ENCODE measurements at places on chromosomes 5 and 9.

DNA sequence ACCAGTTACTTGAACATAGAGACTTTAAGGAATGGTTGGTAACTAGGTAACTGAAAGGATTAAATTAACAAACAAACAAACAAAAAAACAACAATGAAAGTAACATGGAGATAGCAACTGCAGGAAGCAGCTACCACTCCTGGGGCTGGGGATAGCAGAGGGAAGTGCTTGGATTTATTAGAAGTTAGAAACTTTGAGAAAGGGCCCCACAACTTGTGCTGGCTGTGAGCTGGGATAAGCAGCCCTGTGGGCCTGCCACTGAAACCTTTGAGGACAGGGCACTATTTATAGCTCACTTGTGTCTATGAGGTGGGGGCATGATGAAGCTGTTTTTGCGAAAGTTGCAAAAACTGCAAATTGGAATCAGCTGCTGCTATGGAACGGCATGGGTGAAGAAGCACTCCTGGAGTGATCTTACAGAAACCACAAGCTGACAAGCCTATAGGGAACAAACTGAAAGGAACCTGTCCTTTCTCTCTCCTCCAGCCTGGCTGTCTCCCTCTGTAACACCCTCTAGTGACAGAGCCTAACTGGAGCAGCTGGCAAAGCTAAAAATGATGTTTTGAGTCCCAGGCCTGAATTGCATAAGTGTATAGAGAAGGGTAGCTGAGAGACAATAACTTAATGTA lies 91.4 kb upstream of the RANBP6 start:
- DNase-seq: peak; percentile 14

DNA sequence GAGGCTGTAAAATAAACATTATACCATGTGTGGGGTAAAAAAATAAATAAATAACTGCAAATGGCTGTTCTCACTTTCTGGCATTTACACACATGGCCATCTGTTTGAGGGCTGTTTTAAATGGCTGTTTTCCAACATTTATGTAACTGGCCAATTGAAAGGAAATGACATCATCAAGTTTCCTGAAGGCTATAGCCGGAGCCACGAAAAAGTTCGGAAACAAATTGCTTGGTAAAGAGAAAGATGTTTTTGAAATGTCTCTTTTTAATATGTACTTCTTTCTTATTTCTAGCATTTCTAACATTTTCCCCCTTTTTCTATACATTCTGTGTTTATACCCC lies 95.4 kb upstream of the DAB2 start:
- no peak for DNase-seq

GRCh38 chr9:114861922-114862605 lies 56.2 kb upstream of the TNFSF15 start:
- DNase-seq: no peak

DNA sequence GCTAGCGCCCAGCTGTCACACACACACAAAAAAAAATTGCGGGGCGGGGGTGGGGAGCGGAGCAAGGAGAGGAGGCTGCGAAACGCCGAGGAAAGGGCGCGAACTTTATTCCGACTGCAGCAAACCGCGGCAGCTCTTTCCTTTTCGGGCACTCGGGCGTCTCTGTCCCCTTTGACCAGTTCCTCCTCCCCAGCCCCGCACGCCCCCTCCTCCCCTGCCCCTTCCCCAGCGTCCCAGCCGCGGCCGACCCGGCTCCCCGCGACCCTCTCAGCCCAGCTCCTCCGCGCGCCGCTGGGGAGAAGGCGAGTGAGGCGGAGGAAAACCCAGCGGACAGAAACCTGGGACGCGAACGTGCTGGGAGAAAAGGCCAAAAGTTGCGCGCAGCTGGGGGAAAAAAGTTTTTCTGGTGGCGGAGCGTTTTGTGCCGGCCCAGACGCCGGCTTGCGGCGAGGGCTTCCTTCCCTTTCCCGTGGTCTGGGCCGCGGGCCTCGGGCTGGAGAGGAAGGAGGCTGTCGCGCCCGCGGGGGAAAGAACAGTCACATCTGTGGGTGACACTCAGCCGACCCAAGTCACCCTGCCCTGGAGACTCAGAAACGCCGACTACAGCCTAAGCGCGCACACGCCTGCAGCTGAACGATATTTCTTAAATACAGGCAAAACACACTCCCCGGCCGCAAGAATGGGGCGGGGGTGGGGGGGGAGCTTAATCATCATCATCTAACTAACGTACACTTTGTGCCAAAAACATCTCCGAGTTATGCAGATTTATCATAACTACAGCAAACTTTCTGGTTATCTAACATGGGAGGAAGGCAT lies 1.1 kb upstream of the BNC2 start:
- no peak for DNase-seq

DNA sequence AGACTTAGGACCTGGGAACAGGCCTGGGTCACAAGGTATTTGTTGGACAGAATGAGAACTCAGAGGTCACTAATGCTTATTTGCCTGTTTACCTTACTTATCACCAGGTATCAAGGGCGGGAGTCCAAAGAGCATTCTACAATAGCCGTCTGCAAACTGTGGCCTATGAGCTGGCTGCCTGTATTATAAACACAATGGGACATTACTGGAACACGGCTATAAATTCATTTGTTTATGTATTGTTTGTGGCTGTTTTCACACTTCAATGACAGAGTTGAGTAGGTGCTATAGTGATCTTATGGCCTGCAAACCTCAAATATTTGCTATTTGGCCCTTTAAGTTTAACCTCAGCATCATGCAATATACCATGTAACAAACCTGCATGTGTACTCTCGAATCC lies 76.6 kb upstream of the ASTN2 start:
- no peak for DNase-seq

- DNase-seq: no peak
Observed at GRCh38 chr9:91492237-91492636, 68.6 kb upstream of the NFIL3 start.

- no peak for DNase-seq
Observed at GRCh38 chr9:119391878-119392277, 22.6 kb upstream of the BRINP1 start.

DNA sequence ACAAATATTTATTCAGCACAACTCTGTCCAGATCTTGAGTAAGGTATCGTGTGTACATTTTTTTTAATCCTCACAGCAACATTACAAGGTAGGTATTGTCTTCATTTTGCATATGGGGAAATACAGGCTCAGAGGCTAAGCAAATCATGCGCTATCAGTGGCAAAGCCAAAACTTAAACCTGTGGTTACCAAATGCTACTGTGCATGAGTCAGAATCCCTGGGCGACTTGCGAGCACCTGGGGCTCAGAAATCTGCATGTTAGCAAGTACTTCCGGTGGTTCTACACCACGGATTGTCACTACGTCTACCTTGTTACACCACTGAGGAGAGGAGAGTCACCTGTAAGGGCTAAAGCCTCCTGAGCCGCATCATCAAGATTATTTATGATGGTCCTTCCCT lies 21.3 kb downstream of the C5orf58 start:
- DNase-seq: no peak

- no peak for DNase-seq
Observed at GRCh38 chr9:112059966-112060320, 115.2 kb downstream of the SUSD1 start.

DNA sequence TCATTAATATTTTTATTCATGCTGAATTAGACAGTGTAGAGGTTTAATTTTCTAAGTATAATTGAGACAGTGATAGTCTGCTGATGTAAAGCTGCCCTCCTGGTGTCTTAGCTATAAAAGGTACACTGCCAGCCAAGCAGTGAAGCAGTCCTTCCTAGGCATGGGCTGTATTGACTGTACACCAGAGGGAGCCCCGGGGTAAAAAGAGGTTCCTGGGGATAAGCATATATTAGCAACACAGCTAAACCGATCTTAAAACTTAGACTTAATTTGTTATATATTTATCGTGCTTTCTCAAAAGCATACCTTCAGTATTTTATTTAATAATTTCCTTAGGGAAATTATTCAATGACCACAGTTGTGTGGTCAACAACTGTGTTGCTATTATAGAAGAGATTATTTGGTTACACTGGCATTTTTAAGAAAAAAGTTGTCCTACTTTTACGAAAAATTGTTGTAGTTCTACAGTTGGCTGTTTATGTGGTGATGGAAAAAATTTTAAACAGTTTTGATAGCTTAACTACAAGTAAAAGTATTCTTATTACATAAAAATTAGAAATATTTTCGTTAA lies 68.8 kb downstream of the ELL2 start:
- DNase-seq: peak; percentile 46

- DNase-seq: no peak
Observed at GRCh38 chr9:119005162-119005561, 364.1 kb downstream of the BRINP1 start.

GRCh38 chr9:137689745-137690529 lies 71.1 kb downstream of the EHMT1 start:
- DNase-seq: peak; percentile 95

- DNase-seq: no peak
Observed at GRCh38 chr5:75235711-75236110, 967 bp downstream of the ANKRD31 start.

GRCh38 chr5:64947031-64947430 lies 178.3 kb downstream of the CWC27 start:
- DNase-seq: no peak

GRCh38 chr9:103319979-103320378 lies 324.8 kb downstream of the CYLC2 start:
- no peak for DNase-seq

GRCh38 chr9:125513668-125514413 lies 193.2 kb downstream of the MAPKAP1 start:
- DNase-seq: no peak

DNA sequence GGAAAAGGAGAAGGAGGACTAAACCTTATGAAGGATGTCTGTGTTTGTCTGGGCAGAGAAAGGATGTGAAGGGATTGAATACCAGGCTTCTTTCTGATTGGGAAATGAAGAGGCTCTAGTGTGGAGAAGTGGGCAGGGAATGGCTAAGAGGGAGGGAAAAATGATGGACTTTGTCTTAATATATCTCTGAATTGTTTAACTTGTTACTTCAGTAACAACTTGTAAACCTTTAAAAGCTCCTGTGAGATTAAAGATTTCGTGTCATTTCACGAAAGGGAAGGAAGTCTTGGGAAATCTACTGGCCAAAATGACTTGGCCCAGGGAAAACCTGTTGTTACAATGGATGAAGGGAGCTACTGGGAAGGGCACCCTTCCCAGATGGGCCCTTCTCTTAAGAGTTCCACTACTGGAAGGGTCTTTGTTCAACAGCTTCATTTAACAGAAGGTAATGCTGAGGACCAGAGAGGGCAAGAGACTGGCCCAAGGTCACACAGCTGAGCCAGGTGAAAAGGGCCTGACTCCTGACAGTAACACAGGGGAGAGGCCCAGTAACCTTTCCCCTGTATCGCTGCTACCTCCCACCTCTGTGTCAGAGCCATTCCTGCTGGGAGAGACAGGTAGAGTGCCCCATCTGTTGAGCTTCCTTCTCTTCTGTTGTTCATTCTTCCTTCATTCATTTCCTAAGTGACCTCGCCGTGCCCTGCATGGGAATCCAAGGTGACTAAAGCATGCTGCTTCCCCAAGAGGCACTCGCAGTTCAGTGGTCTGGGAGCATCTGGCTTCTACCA lies 5.1 kb upstream of the TCOF1 start:
- no peak for DNase-seq

DNA sequence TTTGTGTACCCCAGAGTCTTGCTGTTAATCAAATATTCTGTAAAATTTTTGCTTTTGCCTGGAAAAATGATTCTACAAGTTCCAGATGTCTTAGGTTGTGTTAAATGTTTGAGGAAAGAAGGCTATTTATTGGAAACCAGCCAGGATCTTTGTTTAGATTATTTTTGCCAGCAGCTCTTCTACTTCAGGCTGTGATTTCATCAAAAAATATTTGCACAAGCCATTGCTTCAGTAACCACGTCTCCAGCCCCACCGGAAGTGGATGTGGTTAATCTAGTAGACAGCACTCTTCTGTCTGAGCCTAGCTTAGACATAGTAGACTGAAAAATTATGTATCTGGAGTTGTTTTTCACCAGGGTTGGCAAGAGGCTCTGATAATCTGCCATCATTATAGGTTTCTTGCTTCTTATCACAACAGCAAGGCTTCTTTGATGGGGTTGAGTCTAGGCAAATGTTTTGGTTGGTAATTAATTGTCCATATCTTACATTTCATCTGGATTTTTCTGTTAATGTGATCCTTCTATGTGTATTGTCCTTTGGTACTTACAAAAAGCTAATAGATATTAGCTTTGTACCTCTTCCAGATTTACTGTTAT lies 17.1 kb downstream of the KCTD16 start:
- no peak for DNase-seq

GRCh38 chr5:171478946-171479775 lies 59.7 kb downstream of the FGF18 start:
- no peak for DNase-seq

GRCh38 chr9:135329571-135330306 lies 149.8 kb upstream of the PPP1R26 start:
- DNase-seq: no peak

DNA sequence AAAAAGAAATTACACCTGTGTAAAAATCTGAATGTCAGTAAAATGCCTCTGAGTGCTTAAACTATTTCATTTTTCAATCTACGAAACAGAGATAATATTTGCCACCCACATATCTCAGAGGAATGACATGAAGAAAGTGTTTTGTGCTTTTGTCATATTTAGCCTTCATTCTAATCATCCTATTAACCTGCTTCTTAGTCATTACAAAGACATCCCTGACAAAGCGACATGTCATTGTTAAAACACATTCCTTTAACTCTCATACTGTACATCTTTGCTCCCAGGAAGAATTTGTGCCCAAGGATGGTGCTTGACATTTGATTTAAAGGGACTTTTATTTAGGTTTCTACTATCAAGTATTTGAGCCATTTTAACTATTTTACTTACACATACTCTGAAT lies 275.9 kb downstream of the DMRTA1 start:
- DNase-seq: no peak

DNA sequence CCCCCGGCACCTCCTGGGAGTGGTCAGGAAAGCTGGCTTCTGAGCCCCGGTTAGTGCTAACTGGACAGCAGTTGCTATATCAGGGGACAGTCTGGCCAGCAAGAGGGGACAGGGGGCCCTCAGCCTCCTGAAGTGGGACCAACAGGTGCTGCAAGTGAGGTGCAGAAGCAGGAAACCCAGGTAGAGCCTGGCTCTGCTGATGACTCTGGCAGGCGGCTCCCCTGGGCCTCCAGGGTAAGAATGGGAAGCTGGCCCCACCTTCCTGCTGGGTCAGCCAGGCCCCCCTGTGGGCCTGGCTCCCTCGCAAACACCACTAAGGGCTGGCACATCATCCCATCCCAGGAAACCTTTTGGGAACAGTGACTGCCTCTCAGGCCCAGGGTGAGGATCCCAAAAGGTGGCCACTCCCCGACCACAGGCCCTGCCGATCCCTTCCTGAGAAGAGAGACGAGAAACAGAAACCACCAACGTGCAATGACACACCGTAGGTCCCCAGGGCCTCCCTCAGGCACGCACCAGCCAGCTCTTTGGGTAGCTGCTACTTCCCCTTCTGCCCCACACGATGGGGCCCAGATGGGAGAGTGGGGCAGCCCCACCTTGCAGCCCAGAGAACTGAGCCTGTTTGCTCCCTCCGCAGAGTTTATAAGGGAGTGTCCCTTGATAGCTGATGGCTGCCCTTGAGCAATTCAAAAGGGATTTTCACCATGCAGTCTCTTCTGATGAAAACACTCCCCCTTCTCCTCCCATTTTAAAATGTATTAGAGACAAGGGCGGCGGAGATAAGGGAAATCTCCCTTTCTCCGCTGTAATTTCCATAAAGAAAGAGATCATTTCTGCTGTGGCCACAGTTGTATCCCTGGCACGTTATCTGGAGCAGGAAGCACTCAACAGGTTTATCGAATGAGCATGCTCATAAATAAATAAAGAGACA lies 76.8 kb downstream of the STK10 start:
- no peak for DNase-seq

GRCh38 chr9:14221558-14221957 lies 92.4 kb downstream of the NFIB start:
- peak; percentile 65 for DNase-seq

GRCh38 chr5:176792655-176793342 lies 17.6 kb upstream of the UNC5A start:
- no peak for DNase-seq
